ENCODE measurements at places on chromosomes 16 and 17. TPM values are rescaled to one million over a fixed set of nuclear protein-coding genes. Genes with fewer than 3 reads are reported as not detected.

Gene TBC1D3G
- total RNA-seq: not detected

Gene SLC47A1
- 0.59 TPM for total RNA-seq

Gene TPSAB1
- 11.6 TPM for total RNA-seq

Gene RGS11
- 2.4 TPM for total RNA-seq

Gene CACNG1
- total RNA-seq: 5.4 TPM

Gene TSNAXIP1
- 0.59 TPM for total RNA-seq

Gene DNAJA3
- 31.3 TPM for total RNA-seq

Gene KRT9
- 0.79 TPM for total RNA-seq

GRCh38 chr16:67517661-67518423 lies 10.8 kb upstream of the RIPOR1 start:
- DNase-seq: no peak

DNA sequence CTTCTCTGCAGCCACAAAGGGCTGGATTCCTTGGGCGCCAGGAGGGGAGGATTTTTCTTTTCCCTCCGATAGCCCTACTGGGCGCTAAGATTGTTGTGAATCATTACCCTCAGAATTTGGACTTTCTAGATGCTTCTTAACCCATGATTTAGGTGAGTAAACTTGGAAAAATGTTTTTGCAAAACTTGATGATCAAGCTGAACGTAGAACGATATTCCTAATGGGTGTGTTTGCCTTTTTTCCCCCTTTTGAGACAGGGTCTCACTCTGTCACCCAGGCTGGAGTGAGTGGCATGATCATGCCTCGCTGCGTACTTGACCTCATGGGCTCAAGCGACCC lies 43.8 kb downstream of the PGS1 start:
- no peak for DNase-seq

GRCh38 chr16:75064403-75065148 lies 52.0 kb downstream of the LDHD start:
- no peak for DNase-seq

GRCh38 chr17:69098625-69099024 lies 37.9 kb upstream of the ABCA9 start:
- DNase-seq: no peak

DNA sequence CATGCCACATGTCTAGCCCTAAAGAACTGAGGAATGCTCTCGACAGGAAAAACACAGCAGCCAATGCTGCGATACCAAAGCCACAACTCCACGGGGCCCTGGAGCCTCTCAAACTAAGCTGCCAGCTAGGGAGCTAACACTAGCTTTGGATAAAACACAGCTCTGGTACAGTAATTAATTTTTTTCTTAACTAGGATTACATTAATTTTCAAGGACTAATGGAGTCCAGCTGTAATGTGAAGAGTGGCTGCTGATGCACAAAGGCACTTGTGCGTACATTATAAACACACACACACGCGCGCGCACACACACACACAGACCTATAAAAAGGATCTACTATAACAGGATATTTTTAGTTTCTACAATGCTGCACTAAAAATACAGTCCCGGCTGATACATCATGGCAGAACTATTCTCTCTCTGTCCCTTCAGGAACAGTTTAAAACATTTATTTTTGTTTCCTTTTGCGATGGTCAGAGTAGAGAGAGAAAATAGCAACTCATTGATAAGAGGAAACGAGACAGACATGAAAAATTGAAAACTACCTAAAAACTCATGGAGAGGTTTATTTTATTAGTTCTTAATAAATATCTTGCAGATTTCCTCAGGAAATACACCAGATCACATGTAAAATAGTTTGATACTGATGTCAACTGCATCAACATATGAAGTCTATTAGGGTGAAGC lies 88.5 kb downstream of the SMG6 start:
- peak; percentile 90 for DNase-seq

- no peak for DNase-seq
Observed at GRCh38 chr16:47634727-47635126, 173.6 kb downstream of the PHKB start.

DNA sequence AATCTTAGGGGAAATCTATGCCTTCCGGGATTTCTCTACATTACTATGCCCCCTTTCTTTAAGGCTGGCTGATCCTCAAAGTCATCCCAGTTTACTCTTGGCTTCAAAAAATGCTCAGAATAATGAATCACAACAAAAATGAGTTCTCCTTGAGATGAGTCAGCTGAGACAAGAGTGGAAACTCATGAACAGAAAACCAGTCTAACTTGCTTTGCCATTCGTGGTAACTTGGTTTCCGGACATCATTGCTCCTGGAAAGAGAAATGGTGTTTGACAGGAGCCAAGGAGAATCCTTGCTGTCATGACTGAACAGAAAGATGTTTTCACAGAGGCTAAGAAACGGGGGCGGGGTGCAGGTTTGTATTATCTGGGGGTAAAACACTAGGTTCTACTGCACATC lies 435.6 kb upstream of the DYNLRB2 start:
- DNase-seq: peak; percentile 30

DNA sequence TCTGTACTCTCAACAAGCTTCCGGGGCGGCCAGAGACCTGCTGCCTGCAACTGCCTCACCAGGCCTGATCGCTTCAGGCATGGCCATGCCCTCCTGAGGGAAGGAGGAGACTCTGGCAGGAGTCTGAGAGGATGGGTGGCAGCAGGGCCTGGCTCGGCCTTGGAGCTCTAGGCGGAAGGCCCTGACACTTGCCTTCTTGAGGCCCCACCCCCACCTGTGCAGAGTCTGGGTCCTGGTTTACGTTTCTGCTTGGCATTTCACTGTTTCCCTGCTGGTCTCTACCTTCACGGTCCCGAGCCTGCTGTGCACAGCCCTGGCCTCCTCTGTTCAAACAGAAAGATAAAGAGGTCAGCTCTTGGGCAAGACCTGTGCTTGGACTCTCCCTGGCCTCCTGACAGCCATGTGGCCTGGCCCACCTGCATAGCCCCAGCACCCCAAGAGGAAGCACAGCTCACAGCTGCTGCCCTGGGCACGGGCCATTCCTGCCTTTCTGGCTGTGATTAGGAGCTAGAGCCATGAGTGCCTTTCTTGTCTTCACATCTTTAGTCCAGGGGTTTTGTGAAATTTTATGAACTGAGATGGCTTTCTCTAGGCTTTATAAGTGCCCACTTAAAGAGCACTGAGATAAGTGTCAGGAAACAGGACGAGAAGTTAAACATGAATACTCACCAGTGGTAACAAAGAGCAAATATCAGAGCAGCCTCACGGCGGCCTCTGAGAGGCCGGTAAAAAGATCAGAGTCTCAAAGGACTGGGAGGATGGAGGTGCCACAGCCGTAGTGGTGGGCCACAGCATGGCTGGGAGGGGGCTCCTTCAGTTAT lies 25.6 kb upstream of the MTSS2 start:
- no peak for DNase-seq

GRCh38 chr16:6545329-6545728 lies 787.3 kb upstream of the RBFOX1 start:
- DNase-seq: no peak

GRCh38 chr17:33962857-33963655 lies 292.0 kb upstream of the CCL2 start:
- no peak for DNase-seq

DNA sequence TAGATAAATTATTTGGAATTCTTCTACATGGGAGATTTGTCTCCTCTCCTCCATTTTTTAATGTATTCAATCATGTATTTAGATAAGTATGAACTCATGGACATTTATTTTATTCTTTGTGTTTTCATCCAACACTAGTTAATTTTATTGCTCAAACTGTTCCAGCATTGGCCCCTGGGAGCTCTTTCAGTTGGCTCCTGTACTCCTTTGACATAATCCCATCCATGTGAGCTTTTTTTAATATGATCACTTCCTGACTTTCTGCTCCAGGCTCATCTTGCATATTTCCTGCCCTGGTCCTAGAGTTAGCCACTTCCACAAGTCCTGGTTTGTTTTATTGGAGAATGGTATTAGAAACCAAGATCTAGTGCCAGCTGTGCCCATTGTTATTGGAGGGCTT lies 419.0 kb upstream of the CDH11 start:
- peak; percentile 74 for DNase-seq

- no peak for DNase-seq
Observed at GRCh38 chr17:74444406-74444805, 12.5 kb downstream of the GPRC5C start.

DNA sequence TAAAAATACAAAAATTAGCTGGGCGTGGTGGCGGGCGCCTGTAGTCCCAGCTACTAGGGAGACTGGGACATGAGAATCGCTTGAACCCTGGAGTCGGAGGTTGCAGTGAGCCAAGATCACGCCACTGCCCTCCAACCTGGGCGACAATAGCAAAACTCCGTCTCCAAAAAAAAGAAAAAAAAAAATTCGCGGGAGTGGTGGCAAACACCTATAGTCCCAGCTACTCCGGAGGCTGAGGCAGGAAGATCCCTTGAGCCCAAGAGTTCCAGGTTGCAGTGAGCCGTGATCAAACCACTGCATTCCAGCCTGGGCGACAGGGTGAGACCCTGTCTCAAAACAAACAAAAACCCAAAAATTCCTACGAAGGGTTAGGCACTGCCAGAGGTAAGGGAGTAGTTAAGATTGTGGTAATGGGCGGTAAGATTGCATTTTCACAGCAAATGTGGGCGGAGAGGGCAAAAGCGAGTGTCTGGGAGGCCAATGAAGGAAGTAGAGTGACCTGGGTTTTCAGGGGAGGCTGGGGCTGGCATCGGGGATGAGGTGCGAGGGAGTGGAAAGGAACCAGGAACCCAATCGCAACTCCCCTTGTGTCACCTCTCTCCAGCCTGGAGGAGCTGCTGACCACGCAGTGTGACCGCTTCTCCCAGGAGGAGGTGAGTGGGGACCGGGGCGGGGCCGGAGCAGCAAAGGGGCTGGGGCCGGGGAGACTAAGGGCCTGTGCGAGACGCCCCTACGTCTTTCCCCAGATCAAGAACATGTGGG lies 2.6 kb downstream of the MYL11 start:
- no peak for DNase-seq

Data from skin of body (tissue), 3 donors.